ENCODE measurements at places on chromosomes 3 and 15.

GRCh38 chr3:79086514-79086913 lies 681.3 kb downstream of the ROBO1 start:
- DNase-seq = no peak

DNA sequence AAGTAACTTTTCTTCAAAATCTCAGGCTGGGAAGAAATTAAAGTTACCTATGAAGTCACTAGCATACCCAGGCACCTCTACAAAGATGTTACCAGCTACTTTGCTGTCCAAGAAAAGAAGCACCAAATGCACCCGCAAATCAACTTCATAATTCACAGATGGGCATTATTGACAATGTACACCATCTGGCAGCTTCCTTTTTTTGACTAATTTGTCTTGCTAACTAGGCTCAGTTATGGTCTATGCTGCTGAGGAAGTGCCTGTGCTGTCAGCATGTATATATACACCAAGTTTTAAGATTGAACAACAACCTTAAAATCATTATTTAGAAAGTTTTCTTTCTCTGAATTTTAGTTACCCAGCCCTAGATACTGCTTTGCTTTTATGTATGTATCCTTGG lies 93.8 kb downstream of the NSUN3 start:
- DNase-seq = no peak

DNA sequence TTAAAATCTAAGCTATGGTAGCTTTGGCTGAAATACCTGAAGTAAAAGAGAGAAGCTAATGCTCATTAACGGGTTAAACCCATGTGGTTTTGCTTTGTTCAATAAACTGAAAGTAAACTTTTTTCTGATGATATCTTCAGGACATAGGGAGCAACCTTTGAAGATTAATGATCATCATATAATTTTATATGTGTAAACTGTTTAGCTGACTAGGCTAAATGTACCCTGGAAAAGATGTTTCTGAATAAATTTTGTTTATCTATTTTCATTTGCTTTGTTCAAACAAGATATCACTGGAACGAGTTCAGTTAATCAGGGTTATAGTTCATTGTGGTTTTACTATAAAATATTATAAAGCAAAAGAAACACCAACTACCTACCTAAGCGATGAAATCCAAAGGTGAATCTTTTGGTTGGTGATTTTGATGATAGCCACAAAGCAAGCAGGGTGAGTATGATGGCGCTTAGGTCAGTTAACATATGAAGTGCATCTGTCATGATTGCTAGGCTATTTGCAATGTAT lies 11.7 kb downstream of the SLC30A4 start:
- DNase-seq = no peak

DNA sequence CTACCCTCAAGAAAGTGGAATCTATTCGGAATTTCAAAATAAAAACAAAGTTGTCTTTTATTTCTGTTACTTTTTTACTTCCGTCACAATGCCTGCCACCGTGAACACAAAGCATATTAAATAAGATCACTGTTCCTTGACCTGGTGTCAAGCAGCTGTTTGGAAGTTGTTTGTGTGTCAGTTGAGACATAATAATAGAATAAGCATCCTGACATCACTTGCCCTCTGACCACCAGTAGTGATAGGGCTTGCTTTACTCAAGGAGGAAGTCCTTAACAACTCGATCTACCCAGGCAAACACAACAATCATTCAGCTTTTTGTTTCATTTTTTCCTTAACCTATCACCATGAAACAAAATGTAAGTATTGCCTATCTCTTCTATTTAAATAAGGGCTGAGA lies 454.4 kb upstream of the RASGRP1 start:
- no peak for DNase-seq

- DNase-seq = no peak
These were observed 93.6 kb upstream of the ATP2B2 start for GRCh38 chr3:10599017-10599416.

DNA sequence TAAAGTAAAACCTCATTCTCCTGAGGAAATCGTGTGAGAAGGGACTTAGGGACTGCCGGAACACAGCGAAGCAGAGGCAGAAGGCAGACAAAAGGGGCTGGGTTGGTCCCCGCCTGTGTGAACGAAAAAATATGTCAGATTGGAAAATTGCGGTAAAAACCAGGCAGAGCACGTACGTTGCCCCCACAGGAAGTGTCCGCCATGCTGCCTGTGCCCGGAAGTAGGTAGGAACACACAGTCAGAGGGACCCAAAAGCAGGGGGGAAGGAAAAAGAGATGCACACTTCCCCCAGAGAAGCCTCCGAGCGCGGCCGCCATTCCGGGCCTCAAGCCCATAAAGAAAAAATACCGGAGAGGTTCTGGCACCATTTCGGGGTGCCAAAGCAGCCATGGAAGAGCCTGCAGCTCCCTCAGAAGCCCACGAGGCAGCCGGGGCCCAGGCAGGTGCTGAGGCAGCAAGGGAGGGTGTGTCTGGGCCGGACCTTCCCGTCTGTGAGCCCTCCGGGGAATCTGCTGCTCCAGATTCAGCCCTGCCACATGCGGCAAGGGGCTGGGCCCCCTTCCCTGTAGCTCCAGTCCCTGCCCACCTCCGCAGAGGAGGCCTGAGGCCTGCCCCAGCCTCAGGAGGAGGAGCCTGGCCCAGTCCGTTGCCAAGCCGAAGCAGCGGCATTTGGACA lies at the start of gene MKRN3:
Gene MKRN3 (plus strand): TSS at position 280 of the 676 bp plus-strand sequence. CDS start 109 bp downstream, at position 389.
- no peak for DNase-seq

DNA sequence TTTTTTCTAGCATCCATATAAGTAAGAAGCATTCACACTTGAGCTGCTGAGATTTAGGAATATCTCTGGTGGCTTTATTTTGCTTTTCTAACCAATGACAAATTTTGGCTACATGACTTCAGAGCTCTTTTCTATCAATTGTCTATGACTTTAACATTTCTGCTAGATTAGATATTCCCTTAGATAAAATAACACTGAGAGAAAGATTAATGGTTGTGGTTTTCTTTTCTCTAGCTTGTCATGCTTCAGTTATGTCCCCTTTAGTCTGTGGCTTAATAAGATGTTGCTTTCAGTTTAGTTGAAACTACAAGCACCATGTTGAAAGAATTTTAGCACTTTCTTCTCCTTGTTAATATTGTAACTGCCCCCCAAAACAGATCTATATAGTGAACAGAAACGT lies 665.6 kb upstream of the CCDC54 start:
- no peak for DNase-seq

DNA sequence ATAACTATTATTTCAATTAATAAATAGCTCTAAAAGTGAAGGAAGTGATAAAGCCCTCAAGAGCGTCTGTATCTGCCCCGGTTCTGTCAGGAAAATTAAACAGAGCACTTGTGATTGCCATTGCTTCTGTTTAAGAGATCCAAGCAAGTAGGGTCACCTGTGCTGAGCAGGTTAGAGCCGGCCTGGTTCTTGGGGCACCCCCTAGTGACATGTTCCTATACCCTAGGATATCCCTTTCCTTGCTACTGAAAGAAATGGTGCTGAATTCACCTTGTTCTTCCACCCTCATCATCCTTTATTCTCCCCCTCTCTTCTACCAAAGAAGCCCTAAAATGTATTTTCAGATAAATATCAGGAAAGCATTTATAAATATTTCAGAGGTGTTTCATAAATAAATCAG lies 323.5 kb downstream of the RORA start:
- peak; percentile 19 for DNase-seq

GRCh38 chr15:51499379-51499976 lies 123.1 kb downstream of the DMXL2 start:
- DNase-seq = no peak

GRCh38 chr3:23113455-23114171 lies 89.5 kb upstream of the UBE2E2 start:
- DNase-seq = no peak

GRCh38 chr3:95705786-95706418 lies 1108.5 kb upstream of the EPHA6 start:
- no peak for DNase-seq

- no peak for DNase-seq
These were observed 77.2 kb downstream of the SCN10A start for GRCh38 chr3:38738630-38739395.

DNA sequence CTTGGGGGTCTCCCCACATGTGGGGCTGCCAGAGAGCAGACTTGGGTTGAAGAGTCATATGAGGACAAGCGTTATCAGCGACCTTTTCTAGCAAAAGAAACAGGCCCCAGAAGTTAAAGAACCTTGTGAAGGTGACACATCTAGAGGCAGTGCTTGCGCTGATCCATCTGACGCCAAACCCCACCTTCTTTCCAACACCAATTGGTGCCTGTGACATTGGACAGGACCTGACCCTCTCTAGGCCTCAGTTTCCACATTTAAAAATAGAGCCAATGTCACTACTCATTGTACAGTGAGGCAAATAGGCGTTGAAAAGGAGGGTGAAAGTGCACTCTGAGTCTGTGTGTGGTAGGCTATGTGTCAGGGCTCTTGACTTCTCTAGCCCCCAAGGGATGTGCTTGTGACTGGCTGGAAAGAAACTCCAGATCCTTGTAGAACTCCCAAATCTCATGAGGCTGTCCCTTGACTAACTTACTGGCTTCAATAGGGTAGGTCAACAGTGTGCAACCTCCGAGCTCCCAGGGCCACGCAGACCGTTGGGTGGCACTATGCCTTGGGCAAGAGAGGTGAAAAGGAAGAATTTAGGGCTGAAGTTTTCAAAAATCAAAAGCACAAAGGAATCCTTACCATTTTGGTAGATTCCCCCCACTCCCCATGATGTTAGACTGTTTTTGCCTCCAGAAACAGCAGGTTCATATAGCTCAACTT lies 666 bp upstream of the FAM219B start:
- DNase-seq = no peak

DNA sequence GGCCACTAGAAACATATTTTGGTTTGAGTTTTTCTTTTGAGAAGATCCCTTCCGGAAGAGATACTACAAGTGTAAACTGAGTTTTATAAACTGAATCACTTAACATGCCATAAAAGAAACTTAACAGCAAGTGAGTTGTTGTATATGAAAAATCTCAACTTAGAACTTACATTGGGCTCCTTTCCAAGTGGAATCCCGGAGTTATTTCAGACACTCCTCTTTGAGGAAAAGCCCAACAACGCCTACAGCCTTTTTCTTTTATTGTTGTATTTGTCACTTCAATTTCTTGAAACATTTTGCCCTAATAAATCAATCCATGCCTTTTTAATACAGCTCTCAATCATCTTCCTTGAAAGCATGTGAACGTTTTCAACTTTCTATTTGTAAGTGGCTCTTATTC lies 137.3 kb downstream of the FEZF2 start:
- DNase-seq = no peak

- no peak for DNase-seq
These were observed 320.3 kb upstream of the SATB1 start for GRCh38 chr3:18745472-18745871.

- no peak for DNase-seq
These were observed 4.6 kb downstream of the FAM174B start for GRCh38 chr15:92650966-92651365.

DNA sequence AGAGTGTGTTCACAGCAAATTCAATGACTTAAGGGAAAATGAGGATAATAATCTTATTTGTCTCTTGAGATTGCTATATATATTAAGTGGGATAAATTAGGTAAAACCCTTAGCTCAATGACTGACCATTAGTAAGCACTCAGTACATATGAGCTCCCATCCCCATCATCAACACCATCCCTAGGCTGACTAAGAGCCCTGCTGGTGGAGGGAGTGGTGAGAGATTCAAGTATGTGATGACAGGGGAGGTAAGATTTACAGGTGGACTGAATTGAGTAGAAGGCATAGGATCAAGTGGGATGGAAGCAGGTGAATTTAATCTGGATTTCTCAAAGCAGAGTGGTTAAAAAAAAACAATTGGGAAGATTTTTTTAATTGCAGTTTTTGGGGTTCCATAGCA lies 21.0 kb upstream of the LRRN1 start:
- DNase-seq = no peak

GRCh38 chr3:187925326-187925725 lies 180.1 kb upstream of the BCL6 start:
- DNase-seq = no peak
